ENCODE measurements at places on chromosomes 7 and 10.

DNA sequence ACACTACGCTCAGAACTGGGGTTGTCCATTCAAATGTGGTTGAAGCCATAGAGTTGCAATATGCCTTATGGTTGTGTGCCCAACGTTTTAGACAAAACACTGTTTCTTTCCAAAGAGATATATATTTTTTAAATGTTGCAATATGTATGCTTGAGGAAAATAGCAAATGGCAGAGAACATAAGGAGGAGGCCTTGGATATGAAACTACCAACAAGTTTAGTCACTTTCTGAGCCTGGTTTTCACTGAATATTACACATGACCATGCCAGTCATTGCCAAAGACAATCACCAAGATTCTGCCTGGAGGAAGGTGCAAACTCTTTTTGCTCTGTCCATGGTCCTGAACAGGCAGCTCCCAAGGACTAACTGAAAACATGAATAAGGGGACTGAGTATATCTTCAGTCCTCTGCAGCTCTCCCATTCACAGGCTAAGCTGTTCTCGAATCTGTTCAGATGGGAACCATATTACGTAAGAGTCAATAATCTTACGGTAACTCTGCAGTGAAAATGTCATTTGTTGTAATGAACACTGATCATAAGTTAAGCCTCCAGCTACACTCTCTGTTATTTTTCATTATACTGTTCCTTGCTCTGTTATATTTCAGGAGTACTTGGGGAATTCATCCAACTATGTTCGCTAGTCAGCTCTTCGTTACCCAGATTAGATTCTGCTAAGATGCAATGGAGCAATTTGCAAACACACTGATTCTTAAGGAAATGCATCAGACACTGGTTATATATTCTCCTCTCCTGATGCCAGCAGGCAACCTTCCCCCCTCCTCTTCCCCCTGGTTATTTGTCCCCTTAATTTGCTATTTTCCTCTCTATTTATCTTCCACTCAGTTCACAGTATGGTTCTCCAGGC, 90.7 kb upstream of the C1QL3 start:
- DNase-seq: no peak

DNA sequence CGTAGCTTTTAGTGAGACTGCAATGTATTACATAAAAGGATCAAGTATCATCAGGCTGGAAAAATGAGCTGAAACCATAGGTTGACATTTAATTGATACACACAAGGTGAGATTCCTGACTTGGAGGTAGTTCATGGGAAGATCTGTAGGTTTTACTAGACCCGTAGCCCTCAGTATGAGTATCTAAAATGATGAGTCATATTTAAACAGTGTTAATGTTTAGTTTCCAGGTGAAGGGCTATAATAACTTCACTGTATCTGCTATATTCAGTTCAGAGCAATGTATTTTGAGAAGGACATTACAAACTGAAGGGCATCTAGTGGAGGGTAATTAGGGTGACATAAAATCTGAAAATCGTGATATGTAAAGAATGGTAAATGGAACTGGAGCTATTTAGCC, 35.0 kb downstream of the ENTPD1 start:
- DNase-seq: no peak

DNA sequence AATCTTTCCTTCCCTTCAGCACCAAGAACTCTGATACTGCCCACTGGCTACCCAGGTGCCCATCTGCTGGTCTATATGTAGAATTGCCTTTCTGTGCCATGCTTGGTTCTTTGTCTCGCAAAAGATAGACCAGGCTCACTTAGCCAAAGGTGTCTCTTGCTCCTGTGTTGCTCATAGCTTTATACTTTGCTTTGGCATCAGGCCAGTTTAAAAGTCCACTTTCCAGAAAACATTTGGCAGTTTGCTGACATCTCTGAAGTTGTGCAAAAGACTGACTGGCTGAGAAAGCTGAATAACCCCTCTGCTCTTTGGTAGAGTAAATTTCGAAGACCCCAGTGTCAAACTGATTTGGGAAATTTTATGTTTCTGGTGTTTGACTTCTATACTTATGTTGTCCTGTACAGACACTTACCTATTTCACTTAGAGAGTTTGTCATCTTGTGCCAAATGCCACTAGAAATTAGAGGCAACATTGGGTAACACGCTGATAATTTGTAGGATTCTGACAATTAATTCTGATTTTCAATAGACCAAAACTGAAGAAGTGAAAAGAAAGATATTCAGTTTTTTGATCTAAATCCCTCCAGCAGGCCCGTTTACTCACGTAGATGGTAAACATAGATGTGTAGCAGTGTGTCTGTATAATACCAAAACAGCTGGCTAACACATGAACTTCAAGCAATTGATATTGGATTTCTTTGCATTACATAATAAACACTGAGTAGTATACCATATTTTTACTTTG, 91.1 kb downstream of the CPED1 start:
- DNase-seq: no peak

GRCh38 chr10:22156750-22157149, 61.1 kb downstream of the EBLN1 start:
- no peak for DNase-seq

DNA sequence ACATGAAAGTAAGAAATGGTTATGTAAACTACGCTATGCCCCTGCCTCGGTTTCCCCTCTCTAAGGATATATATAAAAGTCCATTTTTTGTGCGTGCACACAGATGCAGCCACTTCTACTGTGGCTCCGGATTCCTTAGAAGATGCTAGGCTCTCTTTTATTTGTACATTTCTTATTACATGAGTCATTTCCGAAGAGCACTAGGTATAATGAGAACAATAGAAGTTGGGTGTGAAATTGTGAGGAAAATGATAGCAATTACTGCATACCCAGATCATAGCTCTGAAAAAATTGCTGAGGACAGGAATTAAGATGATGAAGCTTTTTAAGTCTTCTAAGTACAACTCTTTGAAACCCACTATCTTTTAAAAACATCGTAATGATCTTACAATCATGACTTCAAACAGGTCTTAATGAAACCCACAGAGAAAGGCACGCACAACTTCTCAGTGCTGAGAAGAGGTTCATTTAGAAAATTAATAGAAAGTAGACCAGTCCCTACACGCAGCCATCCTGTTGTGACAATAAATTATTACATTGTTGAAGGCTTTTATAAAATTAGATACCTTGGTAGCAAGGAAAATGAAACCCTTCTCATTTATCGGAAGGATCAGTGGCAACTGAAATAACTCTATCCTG, 96.2 kb upstream of the FGFR2 start:
- no peak for DNase-seq

GRCh38 chr7:33849971-33850559, 55.3 kb upstream of the BMPER start:
- DNase-seq: no peak

DNA sequence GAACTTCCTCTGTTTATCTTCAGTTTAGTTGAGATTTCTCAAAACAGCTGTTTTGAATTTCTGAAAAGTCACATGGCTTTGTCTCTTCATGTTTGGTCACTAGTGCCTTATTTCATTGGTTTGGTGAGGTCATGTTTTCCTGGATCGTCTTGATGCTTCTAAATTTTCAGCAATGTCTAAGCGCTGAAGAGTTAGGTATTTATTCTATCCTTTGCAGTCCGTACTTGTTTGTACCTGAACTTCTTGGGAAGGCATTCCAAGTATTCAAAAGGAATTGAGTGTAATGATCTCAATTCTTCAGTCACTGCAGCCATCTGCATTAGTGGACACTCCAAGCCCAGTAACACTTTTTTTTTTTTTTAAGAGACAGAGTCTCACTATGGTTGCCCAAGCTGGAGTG, 67.7 kb downstream of the HERC4 start:
- no peak for DNase-seq

- no peak for DNase-seq
These were observed 467.1 kb upstream of the STEAP1 start for GRCh38 chr7:89687211-89687610.

DNA sequence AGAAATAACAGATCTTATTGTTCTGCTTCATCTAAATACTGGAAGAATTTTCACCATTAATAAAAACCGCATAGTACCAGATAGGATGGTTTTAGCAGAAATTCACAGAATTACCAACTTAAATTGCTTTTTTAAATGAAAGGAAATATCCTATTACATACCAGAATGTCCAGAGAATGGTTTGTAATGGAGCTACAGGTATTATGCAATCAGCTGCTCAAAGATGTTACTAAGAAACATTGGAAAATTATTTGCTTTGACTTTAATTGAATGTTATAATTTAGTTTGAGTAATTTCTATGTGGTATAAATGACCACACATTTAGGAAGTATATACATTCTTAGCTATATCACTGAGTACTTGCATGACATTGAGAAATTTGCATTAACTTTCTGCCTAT, 338.3 kb downstream of the ETV1 start:
- no peak for DNase-seq

DNA sequence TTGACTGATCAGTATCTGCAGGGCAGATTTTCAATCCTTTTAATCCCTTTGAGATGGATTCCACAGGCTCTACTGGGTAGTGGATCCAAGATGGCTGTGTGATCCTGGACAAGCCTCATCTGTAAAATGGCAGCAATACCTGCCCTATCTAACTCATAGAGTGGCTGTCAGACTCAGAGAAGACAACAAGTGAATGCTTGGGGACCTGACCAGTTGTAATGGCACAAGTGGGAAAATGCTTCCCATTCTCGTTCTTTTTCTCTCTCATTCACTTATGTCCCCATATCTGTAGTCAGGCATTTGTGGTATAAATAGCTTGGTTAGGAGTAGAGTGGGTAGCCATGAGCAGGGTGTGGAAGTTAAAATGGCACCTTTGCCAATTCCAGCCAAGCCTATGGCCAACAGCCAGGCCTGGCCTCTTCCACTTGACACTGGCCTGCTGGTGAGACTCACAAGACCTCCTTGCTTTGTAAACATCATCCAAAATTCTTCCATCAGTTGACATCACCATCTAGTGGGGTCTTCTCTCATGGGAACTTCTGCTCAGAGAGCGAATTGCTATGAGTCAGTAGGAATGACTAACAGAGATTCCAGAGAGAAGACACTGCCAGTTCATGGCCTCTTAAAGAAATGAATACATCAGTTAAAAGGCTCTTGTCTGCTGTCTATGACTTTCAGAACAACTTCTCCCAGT, 150.1 kb downstream of the PLPP4 start:
- DNase-seq: no peak

GRCh38 chr10:10778959-10779358, 238.7 kb upstream of the CELF2 start:
- DNase-seq: no peak

- DNase-seq: no peak
These were observed 272.5 kb downstream of the SEMA3A start for GRCh38 chr7:83921941-83922607.
